ENCODE measurements at places on chromosomes 7 and 10.
A peak's percentile ranks its signal among the peaks of the same experiment; 100 is the strongest.

DNA sequence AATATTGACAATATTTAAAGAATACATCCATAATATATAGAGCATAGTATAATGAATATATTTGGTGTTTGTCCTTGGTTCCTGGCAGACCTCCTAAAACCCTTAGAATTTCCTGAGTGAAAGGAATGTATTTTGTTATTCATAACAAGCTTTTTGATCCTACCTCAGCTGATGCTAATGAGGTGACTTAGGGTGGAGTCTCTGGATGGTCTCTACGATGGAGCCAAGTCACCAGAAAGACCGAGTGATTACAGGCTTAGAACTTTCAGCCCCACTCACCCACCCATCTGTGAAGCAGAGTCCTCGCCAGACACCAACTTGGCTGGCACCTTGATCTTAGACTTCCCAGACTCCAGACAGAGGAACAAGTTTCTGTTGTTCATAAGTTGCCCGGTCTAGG lies 35.9 kb downstream of the UPF2 start:
- no peak for DNase-seq

DNA sequence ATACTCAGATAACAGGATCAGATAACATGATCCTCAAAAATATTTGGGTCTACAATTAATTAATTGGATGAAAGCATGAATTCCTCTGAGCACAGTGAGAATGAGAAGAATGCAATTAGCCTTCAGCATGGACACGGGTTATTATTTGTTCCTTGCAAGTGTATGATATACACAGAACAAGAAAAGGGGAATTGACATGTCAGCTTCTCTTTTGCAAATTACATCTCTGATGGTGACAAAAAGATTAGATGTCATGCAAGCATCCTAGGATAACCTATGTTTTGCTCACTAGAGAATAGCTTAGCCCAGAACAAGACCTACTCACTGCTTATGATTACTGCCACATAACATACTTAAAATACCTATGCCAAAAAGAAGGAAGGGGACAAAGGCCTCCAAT lies 120.3 kb downstream of the ABLIM1 start:
- no peak for DNase-seq

- DNase-seq, result peak; percentile 20
Observed at GRCh38 chr7:141071260-141071854, 2.5 kb upstream of the TMEM178B start.

GRCh38 chr10:72697716-72698115 lies 5.8 kb downstream of the MCU start:
- DNase-seq, result no peak

- no peak for DNase-seq
Observed at GRCh38 chr10:128185627-128186026, 59.4 kb upstream of the MKI67 start.

GRCh38 chr7:69934144-69934903 lies 336.0 kb downstream of the AUTS2 start:
- DNase-seq, result no peak

GRCh38 chr7:36526863-36527548 lies 137.3 kb downstream of the ANLN start:
- no peak for DNase-seq

DNA sequence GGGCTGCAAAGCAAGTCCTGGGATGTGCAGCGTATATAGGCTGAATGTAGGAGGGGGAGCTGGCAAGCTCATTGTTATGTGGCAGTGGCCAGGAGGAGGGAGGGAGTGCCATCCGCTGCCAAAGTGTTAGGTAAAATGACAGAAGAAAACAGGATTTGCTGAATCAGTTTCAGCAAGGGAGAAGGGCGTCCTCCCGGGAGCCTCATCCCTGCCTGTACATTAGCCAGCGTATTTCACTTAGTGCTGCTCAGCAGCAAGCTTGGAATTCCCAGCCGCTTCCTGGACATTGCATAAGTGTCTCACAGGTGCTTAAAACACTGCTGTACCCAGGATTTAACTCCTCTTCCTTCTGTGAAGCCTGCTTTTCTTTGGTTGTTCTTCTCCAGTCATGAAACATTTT lies 2.5 kb downstream of the NIPSNAP2 start:
- no peak for DNase-seq

GRCh38 chr10:5574642-5575131 lies 49.9 kb downstream of the CALML3 start:
- no peak for DNase-seq

- DNase-seq, result no peak
Observed at GRCh38 chr7:88866265-88866863, 70.8 kb upstream of the TEX47 start.

GRCh38 chr7:33446551-33446950 lies 317.2 kb downstream of the BBS9 start:
- DNase-seq, result no peak

DNA sequence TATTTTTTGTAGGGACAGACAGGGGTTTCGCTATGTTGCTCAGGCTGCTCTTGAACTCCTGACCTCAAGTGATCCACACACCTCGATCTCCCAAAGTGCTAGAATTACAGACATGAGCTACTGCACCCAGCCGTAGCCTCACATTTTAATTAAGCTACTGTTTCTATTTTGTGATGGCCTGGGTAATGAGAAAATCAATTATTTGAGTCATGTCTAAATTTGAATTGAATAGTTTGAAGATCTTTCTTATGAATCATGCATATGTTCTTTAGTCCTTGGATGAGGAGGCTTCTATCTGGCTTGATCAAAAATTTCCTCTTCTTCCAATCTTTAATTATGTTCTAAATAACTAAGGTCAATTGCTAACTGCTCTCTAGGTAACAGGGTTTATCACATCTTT lies 175.0 kb downstream of the REEP3 start:
- DNase-seq, result no peak

- no peak for DNase-seq
Observed at GRCh38 chr7:141218941-141219340, 145.1 kb downstream of the TMEM178B start.

GRCh38 chr7:20343941-20344340 lies 13.2 kb downstream of the ITGB8 start:
- no peak for DNase-seq

GRCh38 chr7:43490016-43490415 lies 92.9 kb upstream of the STK17A start:
- no peak for DNase-seq

DNA sequence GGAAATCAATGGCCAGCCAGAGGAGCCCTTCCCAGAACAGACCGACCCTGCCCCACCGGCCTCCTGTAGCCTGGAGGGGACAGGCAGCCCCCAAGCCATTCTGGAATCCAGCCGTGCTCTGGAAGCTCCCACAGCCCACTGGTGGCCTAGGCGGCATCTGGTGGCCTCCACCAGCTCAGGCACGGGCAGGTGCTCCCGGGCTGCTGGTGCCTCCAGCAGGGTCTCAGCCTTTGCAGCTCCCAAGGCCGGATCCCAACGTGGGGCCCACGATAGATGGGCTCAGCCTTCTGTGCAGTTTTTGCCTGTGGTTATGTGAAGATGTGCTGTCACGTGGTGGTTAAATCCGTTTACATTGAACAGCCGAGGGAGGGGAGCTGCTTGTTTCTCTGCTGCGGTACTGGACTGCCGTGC lies 44.4 kb downstream of the JAKMIP3 start:
- no peak for DNase-seq

DNA sequence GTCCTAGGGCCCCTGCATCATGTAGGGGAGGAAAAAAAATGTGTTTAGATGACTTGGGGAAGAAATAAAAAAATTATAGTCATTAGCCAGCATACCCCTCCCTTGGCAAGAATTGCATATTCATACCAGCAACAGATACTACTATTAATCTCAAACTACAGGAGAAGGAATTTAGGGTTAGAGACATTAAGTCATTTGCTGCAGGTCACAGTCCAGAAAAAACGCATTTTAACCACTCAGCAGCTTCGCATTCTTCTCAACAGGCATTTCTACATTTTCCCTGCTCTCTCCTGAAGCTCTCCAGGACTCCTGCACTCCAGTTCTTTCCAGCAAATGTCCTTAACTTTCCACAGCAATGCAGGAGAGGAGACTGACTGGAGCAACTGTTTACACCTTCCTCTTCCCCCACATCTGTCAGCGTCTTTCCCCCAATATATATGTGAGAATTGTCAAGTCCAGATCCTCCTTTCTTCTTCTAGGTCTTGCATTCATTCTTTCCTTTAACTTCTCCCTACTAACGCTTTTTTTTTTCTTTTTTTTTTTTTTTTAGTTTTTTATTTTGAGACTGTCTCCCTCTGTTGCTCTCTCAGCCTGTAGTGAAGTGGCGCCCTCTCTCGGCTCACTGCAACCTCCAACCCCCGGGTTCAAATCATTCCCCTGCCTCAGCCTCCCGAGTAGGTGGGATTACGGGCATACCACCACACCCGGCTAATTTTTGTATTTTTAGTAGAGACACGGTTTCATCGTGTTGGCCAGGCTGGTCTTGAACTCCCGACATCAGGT lies 35.6 kb downstream of the PRPS1L1 start:
- peak; percentile 5 for DNase-seq

DNA sequence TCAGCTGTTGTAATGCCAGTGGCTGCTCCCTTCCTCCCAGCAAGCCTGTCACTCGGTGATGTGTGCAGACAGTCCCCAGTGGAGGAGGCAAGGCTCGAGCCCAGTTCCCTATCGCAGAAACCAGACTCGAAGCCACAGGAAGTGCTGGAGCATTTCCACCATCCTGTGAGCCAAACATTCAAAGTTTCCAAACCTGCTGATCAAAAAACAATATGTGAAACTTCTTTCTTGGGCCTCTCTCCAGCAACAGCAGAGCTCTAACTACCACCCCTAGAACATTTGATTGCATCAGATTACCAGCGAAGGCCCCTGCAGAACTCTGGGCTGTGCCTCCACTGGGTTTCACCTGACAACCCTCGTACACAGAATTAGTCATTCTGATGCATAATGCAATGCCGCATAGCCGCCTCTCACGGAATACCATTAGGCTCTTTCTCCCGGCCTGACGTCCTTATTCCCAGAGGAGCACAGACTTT lies 94.0 kb downstream of the ELMO1 start:
- peak; percentile 53 for DNase-seq

- DNase-seq, result peak; percentile 41
Observed at GRCh38 chr10:7412237-7412927, 1.5 kb upstream of the SFMBT2 start.

DNA sequence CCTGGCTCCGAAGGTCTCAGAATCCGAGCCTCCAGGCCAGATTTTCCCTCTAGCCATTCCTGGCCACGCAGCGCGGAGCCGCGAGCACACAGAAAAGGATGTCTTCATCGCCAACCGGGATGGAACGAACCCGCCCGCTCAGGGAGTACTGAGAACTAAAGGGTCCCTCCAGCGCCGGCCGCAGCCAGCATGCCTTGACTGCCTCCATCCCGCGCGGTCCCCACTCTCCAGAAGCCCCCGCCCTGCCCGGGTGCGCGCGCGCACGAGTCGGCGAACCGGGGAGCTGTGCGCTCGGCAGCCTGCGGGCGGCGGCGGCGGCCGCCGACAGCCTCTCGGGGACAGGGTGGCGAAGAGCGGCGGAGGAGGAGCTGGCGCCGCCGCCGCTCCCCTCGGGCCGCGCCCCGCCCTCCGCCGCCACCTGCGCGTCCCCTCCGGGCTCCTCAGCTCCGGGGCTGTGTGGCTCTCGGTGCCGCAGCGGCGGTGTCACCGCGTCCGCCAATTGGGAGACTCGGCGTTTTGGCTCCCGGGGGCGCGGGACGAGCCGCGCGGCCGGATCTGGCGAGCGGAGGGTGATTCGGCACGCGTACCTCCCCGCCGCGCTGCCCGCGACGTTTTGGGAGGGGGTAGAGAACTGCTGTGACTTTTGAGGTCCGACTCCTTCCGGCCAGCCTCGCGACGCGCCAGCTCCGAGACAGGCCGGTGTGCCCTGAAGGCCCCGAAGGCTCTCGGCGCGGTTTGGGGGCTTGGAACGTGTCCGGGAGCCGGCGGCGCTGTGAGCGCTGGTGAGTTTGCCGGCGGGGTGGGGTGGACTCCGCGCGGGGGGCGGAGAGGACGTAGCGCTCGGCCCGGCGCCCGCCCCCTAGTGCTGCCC lies 453 bp upstream of the GALNT17 start:
- DNase-seq, result no peak

DNA sequence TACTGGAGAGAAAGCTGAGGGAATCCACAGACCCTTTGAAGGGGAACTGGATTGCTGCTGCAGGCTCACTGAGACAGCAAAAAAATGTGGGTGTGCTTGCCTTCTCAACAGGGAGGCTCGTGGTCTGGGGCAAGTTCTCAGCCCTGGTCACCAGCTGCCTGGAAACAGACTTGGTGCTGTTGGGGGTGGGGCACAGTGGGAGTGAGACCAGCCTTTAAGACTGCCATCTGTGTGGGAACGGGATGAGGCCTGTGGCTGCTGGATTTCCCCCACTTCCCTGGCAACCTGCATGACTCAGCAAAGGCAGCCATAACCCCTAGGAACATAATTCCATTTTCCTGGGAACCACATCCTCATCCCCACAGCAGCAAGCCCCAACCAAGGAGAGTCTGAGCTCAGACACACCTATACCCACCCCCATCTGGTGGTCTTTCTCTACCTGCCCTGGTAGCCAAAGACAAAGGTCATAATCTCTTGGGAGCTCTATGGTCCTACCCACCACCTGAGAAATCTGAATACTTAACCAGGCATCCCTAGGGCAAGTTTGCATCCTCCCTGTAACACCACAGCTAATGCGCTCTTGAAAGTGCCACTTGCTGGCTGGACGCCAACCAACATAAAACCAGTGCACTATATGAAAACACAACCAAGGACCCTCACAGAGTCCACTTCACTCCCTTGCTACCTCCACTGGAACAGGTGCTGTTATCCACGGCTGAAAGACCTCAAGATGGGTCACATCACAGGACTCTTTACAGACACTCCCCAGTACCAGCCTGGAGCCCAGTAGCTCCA lies 45.0 kb upstream of the TFEC start:
- DNase-seq, result no peak

GRCh38 chr7:45695249-45695995 lies 121.3 kb downstream of the ADCY1 start:
- DNase-seq, result no peak

DNA sequence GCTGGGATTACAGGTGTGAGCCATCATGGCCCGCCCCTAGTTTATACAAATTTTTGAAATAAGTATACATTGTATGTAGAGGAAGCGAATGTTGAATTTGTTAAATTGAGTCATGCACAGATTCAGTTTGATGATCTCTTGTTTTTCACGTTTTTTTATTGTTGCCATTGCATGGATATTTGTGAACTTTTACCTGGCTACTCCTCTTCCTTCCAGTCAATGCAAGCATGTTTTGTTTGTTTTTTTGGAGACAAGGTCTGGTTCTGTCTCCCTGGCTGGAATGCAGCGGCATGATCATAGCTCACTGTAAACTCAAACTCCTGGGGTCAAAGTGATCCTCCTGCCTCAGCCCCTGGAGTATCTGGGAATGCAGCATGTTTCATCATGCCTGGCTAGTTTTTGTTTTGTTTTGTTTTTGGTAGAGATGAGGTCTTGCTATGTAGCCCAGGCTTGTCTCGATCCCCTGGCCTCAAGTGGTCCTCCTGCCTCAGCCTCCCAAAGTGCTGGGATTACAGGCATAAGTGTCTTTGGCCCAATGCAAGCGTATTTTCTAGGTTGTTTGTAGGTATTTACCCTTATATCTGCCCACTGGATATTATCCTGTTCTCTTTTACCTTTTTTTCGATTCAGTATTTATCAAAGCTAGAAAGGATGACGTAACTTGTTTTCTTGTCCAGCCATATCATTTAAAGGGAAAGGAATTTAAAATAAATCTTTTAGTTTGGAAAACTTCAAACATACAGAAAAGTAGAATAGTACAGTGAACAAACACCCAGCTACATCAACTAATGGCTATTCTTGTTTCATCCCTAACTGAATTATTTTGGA lies 11.0 kb downstream of the LCOR start:
- DNase-seq, result no peak

Measured in stimulated activated CD4-positive, alpha-beta T cell treated with anti-CD3 and anti-CD28 coated beads, Interleukin-12 subunit alpha, Interleukin-12 subunit beta, amount 100 ng/mL, for 4 hours (primary cell).